ENCODE measurements at places on chromosomes 6 and 20. TPM values are rescaled to one million over a fixed set of nuclear protein-coding genes. Genes with fewer than 3 reads are reported as not detected.
A peak's percentile ranks its signal among the peaks of the same experiment; 100 is the strongest.

The TBC1D20 gene
- polyA plus RNA-seq = 25.5 TPM

The HLA-DRB1 gene
- 76.3 TPM for polyA plus RNA-seq

The SLC17A4 gene
- polyA plus RNA-seq = 0.04 TPM

The SPATA25 gene
- 2.7 TPM for polyA plus RNA-seq

The XKR7 gene
- polyA plus RNA-seq = not detected

DNA sequence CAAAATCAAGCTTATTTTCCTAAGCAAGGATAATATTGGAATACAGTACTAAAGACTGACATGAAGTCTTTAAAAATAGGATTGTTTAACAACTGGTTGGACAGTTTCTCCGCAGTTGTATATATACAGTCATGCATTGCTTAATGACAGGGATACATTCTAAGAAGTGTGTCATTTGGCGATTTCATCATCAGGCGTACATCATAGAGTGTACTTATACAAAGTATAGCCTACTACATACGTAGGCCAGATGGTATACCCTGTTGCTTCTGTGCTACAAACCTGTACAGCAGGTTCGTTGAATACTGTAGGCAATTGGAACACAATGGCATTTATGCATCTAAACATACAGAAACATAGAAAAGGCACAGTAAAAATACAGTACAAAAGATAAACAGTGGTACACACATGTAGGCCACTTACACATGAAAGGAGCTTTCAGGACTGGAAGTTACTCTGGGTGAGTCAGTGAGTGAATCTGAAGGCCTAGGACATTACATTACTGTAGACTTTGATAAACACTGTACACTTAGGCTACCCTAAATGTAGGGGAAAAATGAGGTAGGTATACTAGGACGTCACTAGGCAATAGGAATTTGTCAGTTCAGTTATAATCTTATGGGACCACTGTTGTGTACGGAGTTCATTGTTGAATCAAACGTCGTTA is 20.1 kb downstream of the HECA start:
- H3K4me1 ChIP-seq = peaks cover 22% of the 10 kb centered on the region
- no peak overlapping the region for H3K4me3 ChIP-seq
- no peak overlapping the region for H3K27ac ChIP-seq
- DNase-seq = no peak
- H3K36me3 ChIP-seq = no peaks in the 10 kb centered on the region

DNA sequence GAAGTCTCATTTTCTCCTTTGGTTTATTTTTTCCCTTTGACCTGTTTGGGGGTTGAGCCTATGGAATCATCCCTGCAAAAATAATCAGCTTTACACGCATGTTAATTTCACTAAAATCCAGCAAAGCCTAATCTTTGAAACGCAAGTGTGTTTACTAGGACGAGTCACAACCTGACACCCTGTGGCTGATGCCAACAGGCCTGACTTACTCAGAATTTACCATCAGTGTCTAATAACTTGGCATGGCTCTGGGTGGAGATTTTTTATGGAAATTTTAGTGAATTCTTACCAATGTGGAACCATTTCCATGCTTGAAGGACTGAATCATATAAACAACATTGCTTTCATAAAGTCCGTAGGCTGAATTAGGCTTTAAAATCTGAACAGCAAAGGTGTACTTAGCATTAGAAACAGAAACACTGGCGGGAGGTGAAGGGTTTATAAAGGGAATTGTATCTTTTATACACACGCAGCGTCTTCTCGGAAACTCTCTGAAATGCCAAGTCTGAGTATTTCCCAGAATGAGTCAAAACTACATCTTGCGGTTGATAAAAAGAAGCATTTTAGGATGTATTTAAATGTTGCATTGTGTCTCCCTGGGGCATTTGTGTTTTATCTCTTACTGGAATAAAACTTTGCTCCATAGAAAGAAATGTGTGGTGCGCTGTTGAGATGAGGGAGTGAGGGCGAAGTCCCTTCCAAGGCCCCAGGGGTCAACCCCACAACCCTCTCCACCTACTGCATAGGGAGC is 81.2 kb downstream of the DACT2 start:
- H3K4me1 ChIP-seq = no peaks in the 10 kb centered on the region
- H3K4me3 ChIP-seq = no peak overlapping the region
- no peaks in the 10 kb centered on the region for H3K27me3 ChIP-seq

DNA sequence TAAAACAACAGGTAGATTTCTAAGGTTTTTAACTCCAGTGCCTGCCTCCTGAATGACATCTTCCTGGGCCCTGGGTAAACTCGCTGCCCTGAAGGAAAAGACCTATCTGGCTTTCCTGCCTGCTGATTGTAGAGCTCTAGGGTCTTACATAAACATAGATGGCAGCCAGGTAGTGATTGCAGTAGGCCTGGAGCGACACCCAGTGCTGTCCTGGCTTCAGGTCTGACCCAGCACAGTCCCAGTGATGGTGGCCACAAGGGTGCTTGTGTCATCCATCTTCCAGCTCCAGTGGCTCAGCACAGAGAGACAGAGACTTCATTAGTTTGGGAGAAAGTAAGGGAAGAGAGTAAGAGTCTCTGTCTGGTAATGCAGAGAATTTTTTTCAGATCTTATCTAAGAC is 542.9 kb upstream of the IMPG1 start:
- H3K27me3 ChIP-seq = no peaks in the 10 kb centered on the region
- DNase-seq = no peak
- H3K36me3 ChIP-seq = no peaks in the 10 kb centered on the region

- H3K36me3 ChIP-seq = no peaks in the 10 kb centered on the region
- H3K27me3 ChIP-seq = no peaks in the 10 kb centered on the region
- peaks cover 16% of the 10 kb centered on the region for H3K4me1 ChIP-seq
- no peak overlapping the region for H3K27ac ChIP-seq
Measured at GRCh38 chr6:116556065-116556464, 2.5 kb downstream of the CALHM4 start.

- no peak overlapping the region for H3K4me3 ChIP-seq
- peak overlapping the region; percentile 58 for H3K27ac ChIP-seq
- no peaks in the 10 kb centered on the region for H3K27me3 ChIP-seq
- DNase-seq = no peak
- no peaks in the 10 kb centered on the region for H3K36me3 ChIP-seq
Measured at GRCh38 chr6:46932526-46933319, 11.0 kb upstream of the ADGRF5 start.

- no peaks in the 10 kb centered on the region for H3K27me3 ChIP-seq
- H3K27ac ChIP-seq = no peak overlapping the region
- H3K4me3 ChIP-seq = no peak overlapping the region
- no peaks in the 10 kb centered on the region for H3K36me3 ChIP-seq
Measured at GRCh38 chr6:93218096-93218495, 201.3 kb downstream of the EPHA7 start.

DNA sequence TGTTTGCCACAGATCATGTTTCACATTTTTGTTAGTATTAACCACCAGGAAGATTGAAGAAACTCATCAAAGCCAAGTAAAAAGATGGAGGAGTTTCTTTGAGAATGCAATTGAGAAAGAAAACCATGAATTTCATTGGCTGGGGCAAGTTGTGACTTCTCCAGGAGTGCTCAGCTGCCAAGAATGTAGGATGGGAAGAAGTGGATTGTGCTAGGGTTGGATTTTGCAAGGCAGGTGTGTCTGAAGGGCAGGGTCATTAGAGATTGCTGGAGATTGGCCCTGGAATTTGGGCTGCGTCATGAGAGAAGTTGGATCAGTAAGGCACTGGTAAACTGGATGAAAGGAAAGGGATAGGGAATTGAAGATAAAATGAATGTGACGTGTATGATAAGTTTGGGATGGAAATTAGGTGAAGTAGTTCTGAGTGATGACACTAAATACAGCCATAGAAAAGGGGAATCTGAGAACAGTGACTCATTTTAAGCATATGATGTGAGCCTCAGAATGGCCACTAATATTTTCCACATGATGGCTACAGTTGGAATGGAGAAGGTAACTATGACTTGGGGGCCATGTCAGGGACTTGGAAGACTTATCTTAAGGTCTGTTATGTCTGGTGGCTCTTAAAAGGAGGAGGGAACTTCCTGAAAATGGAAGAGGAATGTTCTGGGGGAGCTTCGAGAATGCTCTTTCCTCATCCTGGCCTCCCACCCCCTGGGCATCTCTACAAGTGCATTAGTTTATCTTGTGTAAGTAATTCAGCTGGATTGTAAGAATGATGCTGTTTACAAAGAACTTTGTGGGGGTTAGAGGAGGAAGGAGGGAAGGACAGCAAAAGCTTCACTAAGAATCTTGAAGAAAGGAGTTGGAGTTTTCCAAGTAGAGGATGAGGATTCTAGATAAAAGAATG is 27.8 kb upstream of the ERVFRD-1 start:
- H3K27ac ChIP-seq = no peak overlapping the region
- peaks cover 20% of the 10 kb centered on the region for H3K36me3 ChIP-seq
- no peaks in the 10 kb centered on the region for H3K4me1 ChIP-seq
- H3K27me3 ChIP-seq = no peaks in the 10 kb centered on the region
- DNase-seq = no peak
- H3K4me3 ChIP-seq = no peak overlapping the region

DNA sequence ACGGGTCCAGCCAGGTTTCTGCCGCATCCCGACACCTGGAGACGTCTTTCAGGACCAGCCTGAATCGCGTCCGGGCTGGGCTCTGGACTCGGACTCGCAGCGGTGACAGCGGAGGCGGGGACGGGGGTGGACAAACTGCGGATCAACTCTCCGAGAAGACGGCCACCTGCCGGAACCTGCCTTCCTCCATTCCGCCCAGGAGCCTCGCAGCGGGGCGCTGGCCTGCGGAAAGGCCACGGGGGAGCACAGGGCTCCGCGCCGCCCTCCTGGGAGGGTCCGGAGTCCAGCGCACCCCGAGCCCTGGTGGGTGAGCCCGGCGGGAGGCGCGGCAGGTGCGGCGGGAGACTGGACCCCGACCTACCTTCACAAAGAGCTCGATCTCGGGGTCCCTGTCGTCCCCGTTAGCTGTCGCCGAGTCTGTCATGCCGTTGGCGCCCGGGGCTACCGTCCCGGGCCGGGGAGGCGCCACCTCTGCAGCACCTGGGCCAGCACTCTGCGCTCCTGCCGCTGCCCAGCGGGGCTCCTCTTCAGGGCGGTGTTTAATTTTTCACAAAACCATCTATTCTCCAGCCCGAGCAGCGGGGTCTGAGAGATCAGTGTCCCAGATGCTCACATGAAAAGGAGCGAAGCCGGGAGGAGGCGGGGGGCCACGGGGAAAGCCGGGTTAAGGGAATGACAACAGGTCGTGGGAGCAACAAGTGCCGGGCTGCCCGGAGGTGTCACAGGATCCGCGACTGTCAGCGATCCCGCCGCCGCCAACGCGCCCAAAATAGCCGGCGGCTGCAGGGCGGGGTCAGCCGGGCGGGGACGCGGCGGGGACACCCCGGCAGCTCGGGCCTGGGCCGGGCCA is at the start of gene CLIC5:
Gene CLIC5, minus strand, starts transcription at position 742 of the 850 bp plus-strand sequence. Its CDS starts 318 bp downstream, at position 424.
- DNase-seq = peak; percentile 79
- H3K27me3 ChIP-seq = no peaks in the 10 kb centered on the region
- H3K4me3 ChIP-seq = peak within 1 kb of the TSS; percentile 65
- H3K27ac ChIP-seq = peak within 1 kb of the TSS; percentile 86
- peaks cover 26% of the 10 kb centered on the region for H3K4me1 ChIP-seq
- no peaks in the 10 kb centered on the region for H3K36me3 ChIP-seq

DNA sequence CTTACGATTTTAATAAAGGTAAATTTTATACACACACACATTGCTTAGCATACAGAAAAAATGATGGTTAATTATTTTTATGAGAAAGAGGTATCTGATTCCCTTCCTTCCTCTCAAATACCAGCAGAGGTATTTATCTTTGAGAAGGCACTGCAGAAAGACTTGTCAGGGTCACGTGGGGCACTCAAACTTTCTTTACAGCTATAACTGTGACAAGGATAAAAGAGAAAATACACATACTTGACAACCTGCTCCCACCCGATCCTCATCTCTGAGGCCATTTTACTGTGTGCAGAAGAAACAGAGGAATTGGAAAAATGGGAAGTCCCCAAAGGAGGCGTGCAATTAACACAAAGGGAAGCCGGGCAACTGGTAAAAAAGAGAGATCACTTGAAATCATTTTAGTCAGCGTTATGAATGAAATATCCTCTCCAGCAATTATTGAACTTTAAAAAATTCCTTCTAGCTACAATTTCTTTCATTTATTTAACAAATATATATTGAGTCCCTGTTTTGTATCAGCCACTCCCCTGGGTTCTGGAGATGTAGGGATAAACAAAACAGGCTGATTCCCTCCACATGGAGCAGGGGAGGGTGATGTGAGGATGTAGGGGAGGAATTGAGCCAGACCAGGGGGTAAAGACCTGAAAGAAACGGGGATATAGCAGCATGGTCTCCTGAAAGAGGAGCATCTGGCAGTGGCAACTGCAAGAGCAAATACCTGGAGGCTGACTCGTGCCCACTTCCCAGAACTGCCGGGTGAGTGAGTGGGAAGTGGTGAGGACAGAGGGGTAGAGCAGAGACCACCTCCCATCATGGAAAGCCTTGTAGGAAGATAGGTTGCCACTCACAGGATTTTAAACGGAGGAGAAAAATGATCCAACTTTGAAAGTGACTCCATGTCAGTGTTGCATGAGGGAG is 510.3 kb downstream of the KIF16B start:
- no peaks in the 10 kb centered on the region for H3K27me3 ChIP-seq
- H3K4me1 ChIP-seq = no peaks in the 10 kb centered on the region
- DNase-seq = no peak

GRCh38 chr20:9161311-9161710 is 92.4 kb downstream of the PLCB4 start:
- H3K4me3 ChIP-seq = peak overlapping the region; percentile 11
- H3K27ac ChIP-seq = peak overlapping the region; percentile 27
- DNase-seq = no peak
- peaks cover 17% of the 10 kb centered on the region for H3K4me1 ChIP-seq
- H3K27me3 ChIP-seq = no peaks in the 10 kb centered on the region

- no peak overlapping the region for H3K4me3 ChIP-seq
- H3K27me3 ChIP-seq = peaks cover 7% of the 10 kb centered on the region
- H3K27ac ChIP-seq = no peak overlapping the region
- H3K4me1 ChIP-seq = no peaks in the 10 kb centered on the region
Measured at GRCh38 chr6:170018936-170019817, 267.8 kb downstream of the ERMARD start.

DNA sequence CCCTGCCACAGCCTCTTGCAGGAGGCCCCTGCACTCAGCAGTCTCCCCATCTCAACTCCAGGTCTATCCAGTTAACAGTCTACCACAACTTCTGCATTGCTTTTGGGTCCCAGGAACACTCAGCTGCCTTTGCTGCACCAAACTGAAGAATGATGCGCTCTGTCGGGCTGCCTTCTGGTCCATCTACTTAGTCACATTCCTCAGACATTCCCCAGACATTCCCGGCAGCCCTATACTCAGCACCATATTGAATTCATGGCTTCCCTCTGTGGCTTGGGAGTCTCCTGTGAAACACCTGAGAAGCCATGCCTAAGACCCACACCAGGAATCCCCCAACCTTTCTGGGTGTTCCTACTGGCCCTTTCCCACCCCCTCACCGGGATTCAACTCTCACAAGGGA is 99.6 kb upstream of the COL21A1 start:
- no peaks in the 10 kb centered on the region for H3K27me3 ChIP-seq
- no peak overlapping the region for H3K4me3 ChIP-seq
- no peak for DNase-seq
- no peaks in the 10 kb centered on the region for H3K36me3 ChIP-seq

DNA sequence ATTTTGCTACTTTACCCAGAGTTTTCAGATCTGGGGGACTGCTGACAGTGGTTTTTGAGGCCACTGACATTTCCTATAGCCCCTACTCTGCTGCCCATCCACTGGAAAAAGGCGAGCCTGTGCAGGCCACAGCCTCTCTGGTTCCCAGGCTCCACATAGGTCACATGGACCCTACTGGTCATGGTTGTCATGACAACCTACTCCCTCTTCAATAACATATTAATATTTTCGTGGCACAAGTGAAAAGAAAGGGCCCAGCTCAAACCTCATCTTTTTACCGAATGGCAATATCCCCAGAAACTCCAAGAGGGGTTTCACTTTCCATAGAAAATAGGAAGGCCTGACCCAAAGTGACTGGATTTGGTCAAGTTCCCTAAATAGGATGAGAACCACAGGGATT is 11.0 kb upstream of the FOXO3 start:
- no peak overlapping the region for H3K4me3 ChIP-seq
- DNase-seq = no peak
- peaks cover 5% of the 10 kb centered on the region for H3K4me1 ChIP-seq

- H3K36me3 ChIP-seq = peaks cover 26% of the 10 kb centered on the region
- no peaks in the 10 kb centered on the region for H3K27me3 ChIP-seq
- H3K4me3 ChIP-seq = no peak overlapping the region
Measured at GRCh38 chr6:112150363-112150762, 63.0 kb downstream of the FAM229B start.

All from heart left ventricle (tissue), 16 donors.